ENCODE measurements at places on chromosomes 4 and X. TPM values are rescaled to one million over a fixed set of nuclear protein-coding genes. Genes with fewer than 3 reads are reported as not detected.
A peak's percentile ranks its signal among the peaks of the same experiment; 100 is the strongest.

The SLC49A3 gene
- 3.7 TPM for total RNA-seq

The IL2RG gene
- 301 TPM for total RNA-seq

The RHOH gene
- 249 TPM for total RNA-seq

The PABPC5 gene
- total RNA-seq: not detected

The HMGB3 gene
- total RNA-seq: 0.58 TPM

The ENPEP gene
- total RNA-seq: not detected

The VEGFD gene
- not detected for total RNA-seq

The GAGE2A gene
- not detected for total RNA-seq

The BEX2 gene
- total RNA-seq: 33.8 TPM

The MAGEA10 gene
- not detected for total RNA-seq

The VGLL1 gene
- not detected for total RNA-seq

The CLGN gene
- total RNA-seq: not detected

The SORCS2 gene
- total RNA-seq: not detected

DNA sequence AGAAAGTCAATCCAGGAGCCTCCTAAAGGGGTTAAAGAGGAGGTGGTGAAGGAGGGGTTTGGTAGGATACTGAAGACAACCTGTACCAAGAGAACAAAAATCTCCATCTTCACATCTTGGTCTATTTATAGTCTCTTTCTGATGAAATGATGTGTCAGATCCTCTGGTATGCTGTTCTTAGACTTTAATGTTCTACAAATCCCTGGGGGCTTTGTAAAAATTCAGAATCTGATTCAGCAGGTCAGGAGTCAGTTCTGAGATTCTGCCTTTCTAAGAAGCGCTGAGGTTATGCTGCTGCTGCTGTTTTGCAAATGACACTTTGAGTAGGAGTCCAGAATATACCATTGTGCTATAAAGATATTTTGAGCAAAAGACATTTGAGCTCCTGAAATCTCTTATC, 172.9 kb upstream of the GLRA2 start:
- no peak for DNase-seq

- DNase-seq: no peak
Measured at GRCh38 chr4:100268789-100269188, 78.5 kb upstream of the DDIT4L start.

- DNase-seq: no peak
Measured at GRCh38 chr4:58413849-58414248, 1303.7 kb upstream of the IGFBP7 start.

DNA sequence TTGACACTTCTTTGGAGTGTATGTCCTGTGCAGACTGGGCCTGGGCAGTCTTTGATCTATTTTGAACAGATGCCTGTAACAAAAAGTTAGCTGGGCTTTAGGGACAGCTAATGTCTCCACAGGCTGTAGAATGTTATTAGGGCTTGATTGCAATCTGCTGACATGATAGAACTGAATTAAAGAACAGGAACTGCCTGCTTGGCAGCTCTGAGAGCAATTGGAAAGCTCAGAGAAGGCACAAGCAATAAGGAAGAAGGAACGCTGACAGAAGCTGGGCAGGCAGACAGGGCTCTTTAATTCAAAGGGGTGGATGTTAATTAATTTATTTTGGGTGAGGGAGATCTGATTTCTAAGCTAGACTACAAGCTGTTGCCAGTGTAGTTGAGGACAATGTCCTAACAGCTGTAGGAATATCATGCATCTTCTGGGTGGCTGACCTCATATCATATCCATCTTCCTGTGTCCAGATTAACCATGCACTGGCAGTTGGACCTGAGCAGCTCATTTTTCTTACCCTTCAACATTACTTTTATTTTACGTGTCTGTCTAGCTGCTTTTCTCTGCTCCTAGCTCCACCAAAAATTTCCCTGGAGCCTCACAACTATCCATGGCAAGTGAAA, 20.7 kb upstream of the GRXCR1 start:
- DNase-seq: no peak

GRCh38 chr4:100581337-100581736, 63.5 kb upstream of the EMCN start:
- no peak for DNase-seq

GRCh38 chr4:89056953-89057398, at the start of gene FAM13A:
TSS of gene FAM13A (minus strand) at chr4:89057185. CDS start at chr4:89056964, 221 bp downstream.
- no peak for DNase-seq

GRCh38 chr4:188623314-188623854, 484.1 kb downstream of the TRIML1 start:
- no peak for DNase-seq

DNA sequence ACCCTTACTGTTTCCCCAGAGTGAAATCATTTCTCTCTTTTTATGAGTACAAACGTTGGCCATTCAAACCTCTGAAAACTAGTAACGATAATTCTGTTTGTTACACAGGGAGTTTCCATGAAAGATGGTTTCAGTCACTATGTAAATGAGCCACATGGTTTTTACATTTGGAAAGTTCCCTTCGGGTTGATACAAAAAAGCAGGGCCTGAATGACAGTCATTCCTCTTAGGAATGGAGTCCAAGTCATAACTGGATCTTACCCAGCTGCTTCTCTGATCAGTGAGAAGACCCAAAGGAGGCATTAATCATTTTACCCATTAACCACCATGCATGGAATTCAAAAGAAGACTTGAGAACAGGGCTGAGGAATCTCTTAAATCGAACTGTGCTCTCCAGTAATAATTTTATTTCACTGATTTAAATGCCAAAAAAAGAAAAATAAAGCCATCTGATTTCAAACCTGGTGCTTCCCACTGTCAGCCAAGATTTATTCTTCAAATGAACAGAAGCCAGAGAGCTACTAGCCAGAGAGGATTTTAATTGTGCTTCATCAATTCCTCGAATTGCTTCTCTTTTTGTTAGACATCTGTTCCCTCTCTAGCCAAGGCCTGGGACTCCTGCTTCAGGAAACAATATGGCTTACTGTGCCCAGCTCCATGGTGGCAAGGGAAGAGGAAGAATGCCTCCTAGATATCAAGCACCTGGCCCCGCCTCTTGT, 3.2 kb downstream of the SOWAHB start:
- no peak for DNase-seq

GRCh38 chrX:12011075-12011474, 127.2 kb upstream of the FRMPD4 start:
- no peak for DNase-seq

DNA sequence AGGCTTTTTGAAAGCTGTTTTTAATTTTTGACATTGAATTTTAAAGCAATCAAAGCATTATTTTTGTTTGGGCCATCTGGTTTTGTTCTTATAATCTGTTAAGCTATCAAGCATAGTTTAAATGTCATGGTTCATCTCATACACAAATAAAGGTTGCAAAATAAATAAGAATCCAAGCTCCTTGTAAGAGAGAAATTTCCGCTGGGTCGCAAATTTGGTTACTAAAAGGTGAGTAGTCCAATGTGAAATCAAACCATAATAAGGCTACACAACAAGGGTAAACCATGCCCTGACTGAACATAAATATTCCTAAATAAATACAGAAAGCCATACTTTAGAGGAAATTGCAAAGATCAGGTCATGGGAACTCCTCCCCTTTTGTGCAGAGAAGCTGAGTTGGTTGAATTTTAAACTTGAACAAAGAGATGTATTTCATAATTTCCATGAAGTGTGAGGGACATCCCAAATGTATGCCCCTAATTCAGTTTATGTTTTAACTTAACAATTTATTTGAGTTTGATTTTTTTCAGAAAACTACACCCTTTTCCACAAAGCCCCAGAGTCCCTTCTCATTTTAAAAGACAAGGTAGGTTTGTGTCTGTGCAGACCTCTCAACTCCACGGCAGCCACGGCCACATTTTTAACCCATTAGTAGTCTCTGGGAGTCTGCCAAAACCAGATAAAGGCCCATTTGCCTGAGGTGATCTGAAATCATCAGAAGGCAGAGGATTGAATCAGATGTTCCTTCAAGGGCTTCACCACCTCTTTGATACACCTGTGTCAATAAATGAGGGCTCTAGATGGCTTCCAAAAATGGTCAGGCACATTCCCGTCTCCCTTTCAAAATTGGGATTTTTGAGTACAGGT, 85.2 kb downstream of the PLAC1 start:
- no peak for DNase-seq

- no peak for DNase-seq
Measured at GRCh38 chr4:158777423-158778155, 8.8 kb downstream of the FNIP2 start.

DNA sequence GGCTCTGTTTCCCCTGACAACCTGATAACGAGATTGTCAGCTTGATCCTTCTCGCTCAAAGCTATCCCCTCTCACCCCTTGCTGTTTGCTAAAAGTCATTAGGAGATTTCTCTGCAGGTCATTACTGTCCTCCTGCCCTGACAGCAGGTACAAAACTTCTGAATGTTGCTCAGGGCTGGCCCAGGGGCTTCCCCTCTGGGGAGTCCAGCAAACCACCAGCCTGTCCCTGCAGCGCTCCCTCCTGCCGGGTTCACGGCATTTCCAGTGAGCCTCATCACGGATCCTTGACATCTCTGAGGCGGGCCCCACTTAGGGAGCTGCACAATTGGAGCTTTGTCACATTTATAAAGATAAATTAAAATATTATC, 5.2 kb upstream of the SORCS2 start:
- DNase-seq: no peak

- DNase-seq: no peak
Measured at GRCh38 chr4:107603430-107603829, 116.6 kb downstream of the PAPSS1 start.

- DNase-seq: no peak
Measured at GRCh38 chr4:25592736-25593135, 62.9 kb upstream of the SLC34A2 start.

- no peak for DNase-seq
Measured at GRCh38 chr4:153506341-153507309, 40.5 kb downstream of the TMEM131L start.

- peak; percentile 28 for DNase-seq
Measured at GRCh38 chrX:46408553-46409407, 136.4 kb downstream of the ZNF674 start.

- no peak for DNase-seq
Measured at GRCh38 chrX:95875661-95876060, 809.0 kb upstream of the DIAPH2 start.

DNA sequence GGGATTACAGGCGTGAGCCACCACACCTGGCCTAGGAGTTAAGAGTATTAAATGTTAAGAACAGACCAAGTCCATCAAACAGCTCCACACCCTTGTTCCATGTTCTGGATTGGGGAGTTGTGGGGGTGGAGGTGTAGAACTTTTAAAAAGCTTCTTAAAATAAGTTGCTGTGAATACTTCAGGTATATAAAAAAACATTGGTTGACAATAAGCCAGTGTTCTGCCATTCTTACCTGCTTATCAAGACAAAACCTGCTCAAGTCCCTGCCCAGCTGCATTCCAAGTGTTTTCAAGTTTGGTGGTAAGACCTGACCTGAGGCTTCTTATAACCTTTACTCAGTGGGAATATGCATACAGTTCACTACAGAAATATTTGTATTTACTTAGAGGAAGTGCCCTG, 6.4 kb downstream of the RBM3 start:
- no peak for DNase-seq

GRCh38 chr4:62709618-62710252, 1509.6 kb downstream of the ADGRL3 start:
- no peak for DNase-seq

- DNase-seq: no peak
Measured at GRCh38 chr4:48791313-48791712, 11.2 kb upstream of the FRYL start.

- DNase-seq: no peak
Measured at GRCh38 chrX:24005867-24006266, 21.1 kb downstream of the KLHL15 start.

DNA sequence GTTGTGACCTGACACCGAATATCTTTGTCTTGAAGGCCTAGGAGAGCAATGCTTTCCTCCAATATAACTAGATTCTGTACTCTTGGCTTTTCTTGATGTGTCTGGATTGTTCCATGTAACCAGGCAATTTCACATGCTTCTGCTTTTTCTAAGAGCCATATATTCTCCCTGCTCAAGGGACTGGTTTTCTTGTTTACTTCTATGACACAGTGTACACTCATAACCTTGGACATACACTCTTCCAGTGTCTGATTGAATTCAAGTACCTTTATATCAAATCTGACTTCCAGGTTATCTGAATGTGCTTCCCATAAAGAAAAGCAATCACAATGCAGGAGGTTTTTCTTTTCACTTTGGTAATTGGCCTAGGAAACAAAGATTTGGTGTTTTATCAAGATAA, 17.4 kb upstream of the EIF4E start:
- DNase-seq: no peak

DNA sequence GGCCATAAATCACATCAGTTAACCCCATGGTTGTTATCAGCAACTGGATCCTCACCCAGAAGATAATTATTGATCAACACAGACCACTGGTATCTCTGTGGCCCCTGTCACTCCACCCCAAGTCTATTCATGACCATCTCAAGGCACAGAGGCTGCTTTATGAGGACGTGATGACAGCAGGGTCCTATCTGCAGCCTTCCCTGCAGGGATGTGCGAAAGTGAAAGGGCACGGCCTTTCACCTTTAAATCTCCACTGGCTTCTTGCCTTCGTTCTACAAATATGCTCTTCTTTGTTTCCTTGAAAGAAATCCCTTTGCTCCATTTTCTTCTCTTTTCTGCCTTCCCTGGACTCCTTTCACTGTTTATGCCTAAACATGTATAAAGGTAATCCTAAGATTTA, 170.6 kb upstream of the EDNRA start:
- no peak for DNase-seq

DNA sequence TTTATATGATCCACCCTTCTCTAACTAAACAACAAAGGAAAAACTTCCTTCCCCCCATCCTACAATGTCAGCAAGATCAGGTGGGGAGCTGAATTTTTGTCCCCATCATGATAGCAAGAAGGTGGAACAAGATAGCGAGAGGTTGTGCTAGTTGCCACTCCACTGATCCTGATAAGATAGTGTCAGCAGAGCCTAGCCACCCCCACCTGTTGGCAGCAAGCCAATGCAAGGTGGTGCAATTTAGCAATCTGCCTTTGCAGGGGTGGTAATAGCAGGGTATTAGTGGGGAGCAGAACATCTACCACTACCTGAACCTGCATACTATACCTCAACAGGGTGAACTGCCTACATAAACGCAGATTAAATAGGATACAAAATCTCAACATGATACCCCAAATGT, 80.2 kb upstream of the MAMLD1 start:
- no peak for DNase-seq

All from naive thymus-derived CD8-positive, alpha-beta T cell (primary cell).